Spinal cord (tissue), 10 donors: ENCODE measurements at places on chromosomes 6 and 20.

- no peak for DNase-seq
Measured at GRCh38 chr6:32329141-32329540, 42.6 kb downstream of the TSBP1 start.

- DNase-seq = no peak
Measured at GRCh38 chr6:11785415-11785773, 6.8 kb upstream of the ADTRP start.

- DNase-seq = no peak
Measured at GRCh38 chr20:46300281-46300680, 8.0 kb downstream of the CDH22 start.

DNA sequence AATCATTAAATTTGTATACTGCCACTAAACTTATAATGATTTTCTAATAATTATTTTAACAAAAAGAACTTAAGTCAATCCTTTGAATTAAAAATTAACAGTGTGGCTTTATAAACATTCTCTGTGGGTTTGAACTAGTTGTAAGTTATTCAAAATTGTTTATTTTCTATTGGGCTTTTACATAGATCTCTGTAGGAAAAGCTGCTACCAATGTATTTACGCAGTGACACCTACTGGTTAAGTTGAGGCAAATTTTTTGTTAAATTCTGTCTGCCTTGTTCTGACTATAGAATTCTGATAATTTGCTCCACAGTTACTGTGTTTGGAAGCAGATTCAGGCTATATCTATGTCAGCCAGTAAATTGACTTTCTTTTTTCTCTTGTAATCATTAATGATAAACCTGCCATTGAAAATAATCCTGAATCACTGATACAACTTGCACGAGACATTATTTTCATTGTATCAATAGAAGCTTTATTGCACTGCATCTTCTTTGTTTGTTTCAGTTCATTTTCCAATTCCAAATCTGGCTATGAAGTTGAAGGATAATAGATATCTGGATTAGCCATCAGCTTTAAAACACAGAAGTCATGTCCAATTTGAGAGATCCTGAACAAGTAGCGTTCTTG, 66.0 kb upstream of the UTRN start:
- peak; percentile 72 for DNase-seq

GRCh38 chr6:13300643-13301590, 27.4 kb downstream of the TBC1D7 start:
- DNase-seq = no peak

GRCh38 chr6:33836806-33837469, 33.1 kb upstream of the MLN start:
- DNase-seq = no peak

- no peak for DNase-seq
Measured at GRCh38 chr6:35919085-35919826, 1.6 kb downstream of the SRPK1 start.

GRCh38 chr6:132060591-132060990, 109.4 kb upstream of the CCN2 start:
- DNase-seq = no peak

GRCh38 chr20:23926944-23927872, 47.7 kb upstream of the CST5 start:
- DNase-seq = no peak

DNA sequence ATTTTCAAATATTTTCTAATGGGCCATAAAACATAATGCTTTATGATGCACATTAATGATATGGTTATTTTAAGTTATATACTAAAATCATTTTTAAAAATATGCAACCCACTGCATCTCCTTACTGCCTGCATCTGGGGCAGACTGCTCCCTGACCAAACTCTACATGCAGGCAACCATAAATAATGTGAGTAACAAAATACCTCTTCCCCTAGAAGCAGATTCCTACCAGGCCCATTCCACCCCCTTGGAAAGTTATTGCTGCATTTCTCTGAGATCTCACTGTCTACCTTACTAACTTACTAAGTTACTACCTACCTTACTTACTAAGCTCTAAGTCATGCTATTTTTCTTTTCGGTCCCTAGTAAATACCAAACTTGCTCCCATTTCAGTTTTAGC, 71.8 kb downstream of the ATG5 start:
- DNase-seq = no peak

DNA sequence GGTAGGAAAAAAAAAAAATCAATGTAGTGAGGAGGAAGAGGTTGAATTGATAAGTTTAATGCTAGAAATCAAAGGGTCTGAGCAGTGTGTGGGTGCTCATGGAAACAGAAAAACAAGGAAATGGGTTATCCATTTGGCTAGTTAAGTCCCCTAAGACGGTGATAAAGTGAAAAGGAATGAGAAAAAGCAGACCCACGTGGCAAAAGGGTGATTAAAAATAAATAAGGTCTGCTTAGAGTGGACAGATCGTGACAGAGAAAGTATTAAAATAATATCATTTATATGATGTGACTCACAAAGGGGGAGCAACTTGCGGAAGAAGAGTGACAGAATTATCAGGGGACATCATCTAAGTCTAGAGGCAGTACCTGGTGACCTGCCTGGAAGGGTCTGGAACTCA, 251.7 kb upstream of the THEMIS start:
- DNase-seq = no peak

- no peak for DNase-seq
Measured at GRCh38 chr6:155155787-155156447, 107.9 kb upstream of the CLDN20 start.
